ENCODE measurements at places on chromosomes 2 and 18.

DNA sequence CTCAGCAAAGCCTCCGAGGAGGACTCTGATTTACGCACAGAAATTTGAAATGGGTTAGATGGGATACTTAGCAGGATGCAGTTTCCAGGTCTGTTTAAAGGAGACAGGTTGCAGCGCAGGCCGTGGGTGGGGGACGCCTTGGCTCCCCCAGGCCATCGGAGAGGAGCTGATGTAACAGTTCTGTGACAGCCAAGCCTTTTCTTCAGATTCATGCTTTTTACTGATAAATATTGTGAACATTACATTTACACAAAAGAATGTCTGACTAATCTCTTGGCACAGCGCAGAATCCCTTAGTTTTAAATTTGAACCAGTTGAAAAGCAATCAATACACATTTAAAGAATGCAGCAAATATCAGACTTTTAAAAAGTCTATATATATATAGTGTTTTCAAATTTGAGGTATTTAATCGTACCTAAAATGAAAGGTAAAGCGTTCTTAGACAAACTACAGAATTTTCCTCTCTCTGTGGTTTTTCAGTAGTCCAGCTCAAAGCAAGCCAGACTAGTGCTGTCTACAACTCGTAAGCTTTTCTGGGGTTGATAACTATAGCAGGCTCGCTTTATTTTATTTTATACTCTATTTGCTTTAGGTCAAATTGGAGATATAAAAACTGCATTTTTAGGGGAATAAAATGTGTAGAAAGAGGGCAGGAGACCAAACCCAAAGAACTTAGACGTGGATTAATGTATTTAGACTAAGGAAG lies 221.9 kb downstream of the PIEZO2 start:
- no peak overlapping the region for H3K4me3 ChIP-seq
- no peak overlapping the region for H3K27ac ChIP-seq
- H3K36me3 ChIP-seq: no peaks in the 10 kb centered on the region
- peaks cover 3% of the 10 kb centered on the region for H3K4me1 ChIP-seq
- H3K27me3 ChIP-seq: no peaks in the 10 kb centered on the region

DNA sequence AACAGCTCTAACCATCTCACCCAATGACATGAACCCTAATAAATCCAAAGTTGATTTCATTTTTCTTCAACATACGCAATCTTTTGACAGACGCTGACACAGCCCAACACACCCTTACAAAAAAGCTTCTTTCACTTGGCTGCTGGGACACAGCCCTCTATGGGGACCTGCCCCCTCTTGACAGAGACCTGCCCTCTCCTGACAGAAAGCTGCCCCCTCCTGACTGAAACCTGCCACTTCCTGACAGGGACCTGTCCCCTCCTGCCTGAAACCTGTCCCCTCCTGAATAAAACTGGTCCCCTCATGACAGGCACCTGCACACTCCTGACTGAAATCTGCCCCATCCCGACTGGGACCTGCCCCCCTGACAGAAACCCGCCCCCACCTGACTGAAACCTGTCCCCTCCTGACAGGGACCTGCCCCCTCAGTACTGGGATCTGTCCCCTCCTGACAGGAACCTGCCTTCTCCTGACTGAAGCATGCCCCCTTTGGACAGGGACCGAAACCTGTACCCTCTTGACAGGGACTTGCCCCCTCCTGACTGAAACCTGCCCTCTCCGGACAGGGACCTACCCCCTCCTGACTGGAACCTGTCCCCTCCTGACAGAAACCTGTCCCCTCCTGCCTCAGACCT lies 87.9 kb downstream of the PXDN start:
- no peak overlapping the region for H3K4me3 ChIP-seq
- peak; percentile 34 for DNase-seq
- no peak overlapping the region for H3K27ac ChIP-seq
- H3K36me3 ChIP-seq: no peaks in the 10 kb centered on the region

DNA sequence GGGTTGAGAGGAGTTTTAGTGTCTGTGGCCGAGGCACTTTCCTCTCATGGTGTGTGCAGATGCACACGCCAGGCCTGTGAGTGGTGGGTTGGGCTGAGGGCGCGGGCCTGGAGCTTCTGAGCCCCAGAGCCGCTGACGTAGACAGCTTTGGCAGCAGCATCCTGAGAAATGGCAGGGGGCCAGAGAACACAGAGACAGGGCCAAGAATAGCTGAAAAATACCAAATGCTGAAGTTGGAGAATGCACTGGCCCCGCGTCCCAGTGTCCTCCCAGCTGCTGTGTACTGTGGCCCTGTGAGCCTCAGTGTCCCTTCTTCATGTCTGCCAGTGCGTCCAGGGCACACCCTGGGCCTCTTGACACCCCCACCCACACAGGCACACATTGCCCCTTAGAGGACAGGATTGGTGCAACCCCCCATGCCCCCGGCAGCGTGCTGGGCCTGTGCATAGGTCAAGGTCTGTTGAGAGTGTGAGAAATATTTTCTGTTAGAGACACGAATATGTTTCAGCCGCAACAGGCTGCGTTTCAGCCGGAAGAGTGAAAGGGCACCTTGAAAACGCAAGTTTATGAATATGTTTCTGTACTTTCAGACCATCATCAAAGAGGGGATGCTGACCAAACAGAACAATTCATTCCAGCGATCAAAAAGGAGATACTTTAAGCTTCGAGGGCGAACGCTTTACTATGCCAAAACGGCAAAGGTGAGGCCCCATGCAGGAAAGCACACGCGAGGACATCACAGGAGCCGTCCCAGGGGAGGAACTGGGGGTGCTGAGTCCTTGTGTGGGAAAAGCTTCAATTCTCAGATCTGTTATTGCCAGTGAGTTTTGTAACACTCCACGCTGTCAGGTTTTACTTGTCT lies 33.6 kb downstream of the DGKD start:
- no peaks in the 10 kb centered on the region for H3K36me3 ChIP-seq
- DNase-seq: no peak
- H3K27ac ChIP-seq: no peak overlapping the region
- no peak overlapping the region for H3K4me3 ChIP-seq
- peaks cover 16% of the 10 kb centered on the region for H3K4me1 ChIP-seq
- no peaks in the 10 kb centered on the region for H3K27me3 ChIP-seq

DNA sequence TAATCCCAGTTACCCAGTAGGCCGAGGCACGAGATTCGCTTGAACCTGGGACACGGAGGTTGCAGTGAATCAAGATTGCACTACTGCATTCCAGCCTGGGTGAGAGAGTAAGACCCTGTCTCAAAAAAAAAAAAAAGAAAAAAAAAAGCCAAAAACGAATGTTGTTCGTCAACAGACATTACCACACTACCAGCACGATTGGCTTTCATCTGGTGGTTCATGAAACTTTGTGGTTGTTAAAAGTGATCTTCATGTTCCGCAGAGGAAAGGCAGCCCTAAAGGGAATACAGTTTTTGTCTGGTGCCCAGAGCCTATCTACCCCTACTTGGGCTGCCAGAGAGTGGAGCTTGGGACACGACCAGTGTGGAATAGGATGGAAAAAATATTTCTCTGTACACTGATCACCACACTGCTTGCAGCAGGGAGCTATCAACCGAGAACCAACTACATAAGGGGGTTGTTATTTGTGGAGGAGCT lies 13.6 kb upstream of the CXCR4 start:
- H3K36me3 ChIP-seq: no peaks in the 10 kb centered on the region
- H3K4me3 ChIP-seq: no peak overlapping the region
- no peak for DNase-seq
- H3K27ac ChIP-seq: no peak overlapping the region
- H3K27me3 ChIP-seq: no peaks in the 10 kb centered on the region

Measured in neural progenitor cell (in vitro differentiated cells).